Mesenteric fat pad (tissue), 1 donor: ENCODE measurements at places on chromosomes 7 and 10. TPM values are rescaled to one million over a fixed set of nuclear protein-coding genes. Genes with fewer than 3 reads are reported as not detected.

DNA sequence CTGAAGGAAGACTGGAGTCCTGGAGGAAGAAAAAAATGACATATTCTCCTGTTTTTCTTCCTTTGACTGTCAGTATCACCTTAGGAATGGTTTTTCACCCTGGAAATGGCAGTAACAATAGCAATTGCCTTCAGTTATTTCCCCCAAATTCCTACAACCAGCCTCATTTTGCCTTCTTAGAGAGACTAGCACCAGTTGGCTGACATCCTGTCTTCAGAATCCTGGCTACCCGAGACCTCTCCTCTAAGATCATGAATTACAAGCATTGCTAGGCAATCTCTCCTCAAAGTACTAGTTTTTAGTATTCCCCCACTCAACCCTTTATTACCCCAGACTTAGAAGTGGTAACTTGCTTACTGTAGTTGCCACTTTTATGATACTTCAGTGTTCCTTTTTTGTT is 53.4 kb downstream of the TAS2R16 start:
- DNase-seq: no peak

DNA sequence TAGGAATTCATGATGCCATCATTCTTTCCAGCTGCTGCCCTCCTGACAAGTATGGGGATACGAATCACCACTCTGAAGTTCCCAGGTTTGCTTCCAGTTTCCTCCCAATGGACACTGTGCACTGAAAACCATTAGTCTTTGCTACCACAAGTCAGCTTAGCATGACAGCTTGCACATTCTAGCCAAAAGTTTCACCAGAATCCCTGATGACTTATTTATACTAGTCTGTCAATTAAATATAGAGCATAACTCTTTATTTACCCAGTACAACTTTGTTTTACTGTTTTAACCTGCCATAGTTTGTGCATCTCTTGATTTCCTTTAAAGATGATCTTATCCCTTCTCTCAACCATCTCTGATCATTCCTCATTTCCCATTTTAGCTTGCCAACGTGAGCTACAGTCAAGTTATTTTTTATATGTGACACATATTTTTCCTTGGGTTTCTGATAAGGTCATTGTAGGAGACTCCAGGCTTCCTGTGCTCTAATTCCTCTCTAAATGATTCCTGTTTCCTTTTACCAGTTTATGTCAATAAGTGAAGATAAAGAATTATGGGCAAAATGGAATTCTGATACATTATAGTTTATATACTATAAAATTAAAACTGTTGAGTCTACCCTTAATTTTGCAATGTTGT is 167.5 kb upstream of the MEOX2 start:
- no peak for DNase-seq

- DNase-seq: no peak
Observed at GRCh38 chr7:79317728-79318127, 135.7 kb downstream of the MAGI2 start.

The ANKRD1 gene
- total RNA-seq: 1.6 TPM

GRCh38 chr7:98997846-98998245 is 119.5 kb downstream of the TRRAP start:
- DNase-seq: no peak

DNA sequence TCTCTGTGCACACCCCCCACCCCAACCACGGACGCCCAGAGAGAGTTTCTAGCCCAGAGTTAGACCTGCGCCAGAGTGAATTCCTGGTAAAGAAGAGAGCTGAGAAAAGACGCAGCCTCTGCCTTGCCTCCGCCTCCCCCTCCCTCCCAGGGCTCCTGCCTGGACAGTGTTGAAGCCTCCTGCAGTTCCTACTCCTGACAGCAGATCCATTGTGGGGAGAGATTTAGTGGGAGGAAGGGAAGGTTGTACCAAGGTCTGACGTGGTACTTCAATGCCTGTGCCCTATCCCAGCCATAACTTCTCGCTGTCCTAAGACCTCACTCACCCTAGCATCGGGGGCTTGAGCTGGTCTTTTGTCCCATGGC is 952 bp downstream of the SRRM3 start:
- DNase-seq: no peak

DNA sequence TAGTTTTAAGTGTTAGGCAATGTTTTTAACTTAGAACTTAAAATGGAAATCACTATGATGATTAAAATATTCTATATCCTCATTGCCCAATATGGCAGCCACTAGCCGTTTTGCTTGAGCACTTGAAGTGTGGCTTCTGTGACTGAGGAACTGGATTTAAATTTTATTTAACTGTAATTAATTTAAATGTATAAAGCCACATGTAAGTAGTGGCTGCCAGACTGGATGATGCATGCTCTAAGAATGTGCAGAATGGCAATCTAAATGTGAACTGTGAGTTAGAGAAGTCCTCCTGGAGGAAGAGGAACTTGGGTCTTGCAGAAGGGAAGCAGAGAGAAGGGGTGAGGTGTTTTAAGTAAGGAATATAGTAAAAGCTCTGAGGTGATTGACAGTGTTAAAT is 451.4 kb downstream of the SUGCT start:
- no peak for DNase-seq

DNA sequence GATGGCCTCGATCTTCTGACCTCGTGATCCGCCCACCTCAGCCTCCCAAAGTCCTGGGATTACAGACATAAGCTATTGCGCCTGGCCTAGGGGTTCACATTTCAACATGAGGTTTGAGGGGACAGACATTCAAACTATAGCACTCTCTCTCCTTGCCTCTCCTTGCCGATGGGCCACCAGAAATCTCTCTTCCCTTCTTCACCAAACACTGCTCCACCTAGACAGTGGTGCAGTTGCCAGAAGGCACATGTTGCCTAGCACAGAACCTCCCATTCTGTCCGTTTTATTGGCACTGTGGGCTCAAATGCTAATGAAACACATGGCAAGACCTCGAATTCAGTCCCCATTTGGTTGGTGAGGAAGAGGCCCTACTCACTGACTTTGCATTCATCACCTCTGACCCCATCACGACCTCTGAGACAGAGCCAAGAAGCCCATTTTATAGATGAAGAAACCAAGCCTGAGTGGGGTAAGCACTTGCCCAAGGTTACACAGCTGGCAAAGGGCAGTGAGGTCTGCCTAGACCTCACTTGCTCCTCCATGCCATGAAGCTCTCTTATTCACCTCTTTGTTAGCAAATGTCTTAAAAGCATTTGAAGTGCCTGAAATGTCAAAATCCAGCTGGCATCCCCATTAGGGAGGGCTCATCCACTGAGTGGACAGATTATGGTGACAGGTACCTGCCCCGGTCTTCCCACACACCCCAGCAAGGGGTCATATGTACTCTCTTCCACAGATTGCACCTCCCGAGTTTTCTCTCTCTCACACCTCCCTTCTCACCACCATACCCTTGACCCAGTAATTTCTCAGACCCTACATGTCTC is 34.0 kb downstream of the GPRIN2 start:
- peak; percentile 82 for DNase-seq
